Hematopoietic multipotent progenitor cell treated with erythropoietin and hydrocortisone succinate and interleukin-3 and kit ligand, for 6 days (in vitro differentiated cells): ENCODE measurements at places on chromosomes 4 and X.

DNA sequence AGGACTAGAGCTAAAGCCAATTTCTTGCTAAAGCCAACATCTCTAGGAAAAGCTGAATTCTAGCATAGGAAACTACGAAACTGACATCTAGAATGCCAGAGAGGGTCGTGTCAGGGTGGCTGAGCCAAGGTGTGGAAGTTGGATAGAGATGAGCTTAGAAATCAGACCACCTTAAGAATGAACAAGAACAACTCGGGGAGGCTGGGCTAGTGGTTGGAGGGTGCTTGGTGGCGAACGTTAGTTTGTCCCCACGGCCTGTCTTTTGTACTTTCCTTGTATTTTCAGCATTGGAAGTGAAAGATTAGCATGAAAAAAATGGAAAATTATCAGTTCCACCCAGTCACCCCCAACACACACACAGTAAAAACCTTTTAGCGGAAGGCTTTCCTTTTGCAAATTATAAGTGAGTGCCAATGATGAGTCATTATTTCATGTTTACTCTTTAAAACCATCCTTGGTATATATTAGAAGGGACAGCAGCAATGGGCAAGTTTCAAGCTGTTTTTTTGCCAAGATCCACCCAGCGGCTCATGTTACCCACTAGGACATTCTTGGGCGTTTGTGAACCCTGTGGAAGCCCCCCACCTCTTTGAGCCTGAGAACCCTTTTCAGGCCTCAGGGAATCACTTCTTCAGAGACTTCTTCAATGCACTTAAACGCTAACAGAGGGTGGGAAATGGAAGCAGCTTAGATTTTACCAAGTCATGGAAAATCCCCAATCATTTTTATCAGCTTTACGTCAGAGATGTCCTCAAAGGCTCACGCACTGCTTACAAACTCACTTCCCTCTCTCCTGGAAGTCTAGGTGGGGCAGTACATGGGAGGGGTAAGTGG, 4.9 kb upstream of the PPEF1 start:
- DNase-seq, result no peak

GRCh38 chr4:189659287-189659686, 281.4 kb upstream of the FRG1 start:
- DNase-seq, result peak; percentile 42

- DNase-seq, result peak; percentile 78
These were observed 701 bp upstream of the BCOR start for GRCh38 chrX:40098264-40099054.

DNA sequence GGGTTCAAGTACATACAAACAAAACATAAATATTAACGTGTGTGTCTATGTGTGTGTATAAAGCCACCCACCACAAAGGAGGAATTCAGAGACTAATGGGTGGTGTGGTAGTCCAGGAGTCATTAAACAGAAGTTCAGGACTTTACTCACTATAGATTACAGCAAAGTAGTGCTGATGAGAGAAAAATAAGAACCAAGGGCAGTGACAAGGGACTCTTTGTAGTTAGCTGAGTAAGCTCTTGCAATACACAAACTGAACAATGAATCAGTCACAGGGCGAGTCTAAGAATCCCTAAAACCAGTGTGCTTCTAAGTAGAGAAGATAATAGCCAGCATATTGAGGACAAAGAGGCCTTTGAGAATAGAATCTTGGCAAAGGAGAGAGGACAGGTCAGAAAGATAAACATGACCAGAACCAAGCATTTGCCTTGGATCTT, 232.4 kb downstream of the PPP3CA start:
- DNase-seq, result no peak

- no peak for DNase-seq
These were observed 13.8 kb downstream of the NEXMIF start for GRCh38 chrX:74911494-74911893.

DNA sequence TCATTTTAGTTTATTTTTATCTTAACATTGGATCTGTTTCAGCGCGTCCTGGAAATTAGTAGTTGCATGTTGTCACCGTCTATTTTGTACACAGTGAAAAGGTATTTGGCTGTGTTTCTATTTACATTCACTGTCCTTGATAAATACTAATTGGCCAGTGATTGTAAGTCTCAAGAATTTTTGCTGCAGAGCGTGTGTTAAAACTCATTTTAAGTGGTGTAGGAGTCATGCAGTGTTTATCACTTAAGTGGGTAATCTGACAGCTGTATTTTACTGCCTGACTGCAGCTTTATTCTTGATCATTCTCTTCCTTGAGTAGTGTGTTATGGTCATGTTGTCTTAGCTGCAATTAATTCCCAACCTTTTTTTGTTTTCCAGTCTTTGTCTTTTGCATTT, 9.8 kb downstream of the GUCY1A1 start:
- DNase-seq, result no peak

GRCh38 chr4:84031401-84031800, 467.7 kb downstream of the NKX6-1 start:
- no peak for DNase-seq
